CD14-positive monocyte (primary cell): ENCODE measurements at places on chromosomes 2 and 18.

DNA sequence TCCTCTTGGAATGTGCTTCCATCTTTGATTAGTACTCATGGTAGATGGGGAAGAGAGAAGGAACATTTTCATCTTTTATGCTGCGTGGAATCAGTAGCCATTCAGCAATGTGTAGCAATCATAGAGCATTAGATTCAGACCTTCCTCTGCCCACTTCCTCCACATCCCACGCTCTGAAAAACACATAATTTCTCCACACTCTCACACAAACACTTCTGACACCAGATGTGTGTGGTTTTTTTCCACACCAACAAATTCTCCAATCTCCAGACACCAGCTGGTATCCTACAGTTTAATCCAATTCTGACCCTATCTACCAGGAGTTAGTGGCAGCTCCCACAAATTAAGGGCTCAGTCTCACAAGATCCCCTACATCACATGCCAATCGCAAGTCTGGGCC is 103.3 kb downstream of the AOX1 start:
- H3K36me3 ChIP-seq = no peaks in the 10 kb centered on the region
- H3K27me3 ChIP-seq = no peaks in the 10 kb centered on the region
- no peak for DNase-seq
- no peak overlapping the region for H3K27ac ChIP-seq
- H3K4me3 ChIP-seq = no peak overlapping the region
- peaks cover 6% of the 10 kb centered on the region for H3K4me1 ChIP-seq

GRCh38 chr2:235639428-235639773 is 145.6 kb downstream of the AGAP1 start:
- H3K4me3 ChIP-seq = no peak overlapping the region
- no peaks in the 10 kb centered on the region for H3K4me1 ChIP-seq
- no peak for DNase-seq
- no peaks in the 10 kb centered on the region for H3K36me3 ChIP-seq
- H3K27ac ChIP-seq = no peak overlapping the region

DNA sequence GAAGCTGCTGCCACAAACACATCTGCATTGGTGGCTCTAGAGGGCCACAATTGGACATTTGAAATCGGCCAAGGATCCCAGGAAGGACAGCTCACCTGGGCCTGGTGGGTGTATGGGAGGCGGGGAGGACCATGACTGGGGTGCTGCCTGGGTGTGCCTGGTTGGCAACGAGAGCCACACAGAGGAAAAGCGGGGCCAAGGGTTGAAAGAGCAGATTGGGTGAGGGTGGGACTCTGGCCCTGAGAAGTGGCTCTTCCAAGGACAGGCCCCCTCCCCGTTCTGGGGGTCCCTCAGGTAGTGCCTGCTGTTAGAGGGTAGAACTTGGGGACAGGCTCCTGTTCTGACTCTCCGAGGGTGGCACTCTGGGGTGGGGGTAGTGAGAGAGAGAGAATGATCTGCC is 102.9 kb downstream of the CLIP4 start:
- peaks cover 9% of the 10 kb centered on the region for H3K4me1 ChIP-seq
- no peak for DNase-seq
- H3K27ac ChIP-seq = no peak overlapping the region
- no peaks in the 10 kb centered on the region for H3K36me3 ChIP-seq
- no peak overlapping the region for H3K4me3 ChIP-seq

- DNase-seq = no peak
- H3K27ac ChIP-seq = no peak overlapping the region
- no peak overlapping the region for H3K4me3 ChIP-seq
- H3K4me1 ChIP-seq = no peaks in the 10 kb centered on the region
- H3K36me3 ChIP-seq = no peaks in the 10 kb centered on the region
- H3K27me3 ChIP-seq = peaks cover 22% of the 10 kb centered on the region
Measured at GRCh38 chr2:132268977-132269523, 107.3 kb upstream of the ANKRD30BL start.

DNA sequence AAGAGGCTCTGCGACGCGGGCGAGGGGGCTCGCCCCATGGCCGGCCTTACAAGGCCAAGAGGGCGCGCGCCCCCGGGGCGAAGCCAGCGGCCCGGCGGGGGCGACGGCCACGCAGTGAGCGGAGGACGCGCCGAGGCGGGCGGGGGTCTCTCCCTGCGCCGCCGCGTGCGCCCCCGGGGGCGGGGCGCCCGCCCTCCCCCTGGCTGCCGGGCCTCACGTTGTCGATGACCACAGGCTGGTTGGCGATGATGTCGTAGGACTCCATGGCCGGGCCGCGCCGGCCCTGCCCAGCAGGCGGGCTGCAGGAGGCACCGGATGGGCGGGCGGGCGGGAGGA is 250 bp downstream of the ACTR1B start:
- H3K36me3 ChIP-seq = peaks cover 15% of the 10 kb centered on the region
- H3K4me1 ChIP-seq = peaks cover 23% of the 10 kb centered on the region
- H3K27me3 ChIP-seq = no peaks in the 10 kb centered on the region
- no peak for DNase-seq

DNA sequence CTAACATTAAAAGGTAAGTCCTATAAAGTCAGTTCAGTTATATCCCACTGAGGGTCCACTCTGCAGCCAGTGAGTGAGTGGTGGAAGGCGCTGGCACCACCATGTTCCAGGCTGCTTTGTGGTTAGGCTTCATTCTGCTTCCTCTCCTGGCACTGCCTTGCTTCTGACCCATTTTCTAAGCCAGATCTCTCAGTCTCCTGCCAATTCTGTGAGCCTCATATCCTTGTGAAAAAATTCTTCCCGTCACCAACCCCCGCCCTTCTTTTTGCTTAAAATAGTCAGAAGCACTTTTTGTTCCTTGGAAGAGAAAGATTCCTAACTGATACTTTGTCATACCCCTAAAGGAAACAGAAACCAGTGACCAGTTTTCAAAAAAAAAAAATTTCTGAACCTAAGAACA is 139.8 kb upstream of the NCK2 start:
- no peak for DNase-seq
- H3K27me3 ChIP-seq = no peaks in the 10 kb centered on the region
- no peak overlapping the region for H3K27ac ChIP-seq
- H3K36me3 ChIP-seq = no peaks in the 10 kb centered on the region
- no peak overlapping the region for H3K4me3 ChIP-seq

DNA sequence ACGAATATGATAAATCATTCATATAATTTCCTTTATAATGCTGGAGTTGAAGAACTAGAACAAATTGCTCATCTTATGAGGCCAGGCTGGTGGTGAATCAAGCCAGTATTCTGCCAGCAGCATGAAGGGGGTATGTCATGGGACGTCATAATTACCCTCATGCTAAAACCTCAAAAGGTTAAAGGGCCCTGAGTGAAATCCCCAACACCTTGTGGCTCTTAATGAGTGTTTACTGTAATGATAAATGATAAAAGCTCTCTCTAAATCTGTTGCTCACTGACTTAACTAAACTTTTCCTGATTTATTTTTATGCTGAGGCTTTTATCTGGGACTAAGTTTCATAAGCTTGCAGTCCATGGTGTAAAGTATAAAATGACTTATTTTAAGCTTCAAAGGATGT is 18.3 kb upstream of the NEDD4L start:
- no peak for DNase-seq
- no peak overlapping the region for H3K4me3 ChIP-seq
- no peaks in the 10 kb centered on the region for H3K4me1 ChIP-seq
- peaks cover 11% of the 10 kb centered on the region for H3K27me3 ChIP-seq
- H3K27ac ChIP-seq = no peak overlapping the region
- H3K36me3 ChIP-seq = no peaks in the 10 kb centered on the region
